GM06990 (cell line): ENCODE measurements at places on chromosomes 1 and 21.
A peak's percentile ranks its signal among the peaks of the same experiment; 100 is the strongest.

DNA sequence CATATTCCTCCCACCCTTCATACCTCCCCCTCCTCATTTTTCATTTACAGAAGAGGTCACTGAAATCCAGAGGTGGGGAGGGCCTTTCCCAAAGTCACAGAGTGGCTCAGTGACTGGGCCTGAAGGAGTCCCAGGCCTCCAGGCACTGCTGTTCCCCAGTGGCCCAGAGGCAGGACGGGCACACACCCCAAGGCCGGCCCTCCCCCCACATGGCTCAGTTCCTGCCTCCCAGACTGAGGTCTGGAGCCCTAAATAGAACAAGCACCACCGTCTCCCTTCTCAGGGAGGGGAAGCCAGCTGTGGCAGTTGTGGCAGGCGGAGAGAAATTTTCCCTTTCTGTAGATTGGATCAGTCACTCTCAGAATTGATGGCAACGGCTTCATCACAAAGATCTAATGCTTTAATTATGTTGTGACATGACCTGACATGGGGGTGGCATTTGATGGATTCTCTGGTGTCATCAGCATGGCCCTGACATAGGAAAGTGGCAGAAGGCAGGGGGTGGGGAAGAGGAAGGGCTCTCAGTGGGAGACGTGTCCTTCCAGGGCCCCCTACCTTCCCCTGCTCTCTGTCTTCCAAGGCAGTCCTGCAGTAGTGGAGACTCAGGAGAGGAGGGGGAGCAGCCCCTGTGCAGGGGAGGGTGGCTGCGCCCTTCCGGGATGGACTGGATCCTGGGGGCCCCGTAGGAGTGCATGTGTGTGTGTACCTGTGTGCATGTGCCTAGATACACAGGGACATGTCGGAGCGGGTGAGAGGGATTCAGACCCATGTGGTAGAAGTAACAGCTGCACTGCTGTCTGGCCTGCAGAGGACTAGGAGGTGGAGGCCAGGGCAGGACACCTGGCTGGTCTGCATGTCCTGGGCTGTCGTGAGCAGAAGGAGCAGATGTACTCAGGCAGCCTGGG is 41.2 kb upstream of the FOXO6 start:
- DNase-seq: no peak

GRCh38 chr1:228923973-228924686 is 188.9 kb downstream of the RHOU start:
- DNase-seq: no peak

- DNase-seq: no peak
These were observed 19.8 kb upstream of the TTLL10 start for GRCh38 chr1:1153874-1154273.

DNA sequence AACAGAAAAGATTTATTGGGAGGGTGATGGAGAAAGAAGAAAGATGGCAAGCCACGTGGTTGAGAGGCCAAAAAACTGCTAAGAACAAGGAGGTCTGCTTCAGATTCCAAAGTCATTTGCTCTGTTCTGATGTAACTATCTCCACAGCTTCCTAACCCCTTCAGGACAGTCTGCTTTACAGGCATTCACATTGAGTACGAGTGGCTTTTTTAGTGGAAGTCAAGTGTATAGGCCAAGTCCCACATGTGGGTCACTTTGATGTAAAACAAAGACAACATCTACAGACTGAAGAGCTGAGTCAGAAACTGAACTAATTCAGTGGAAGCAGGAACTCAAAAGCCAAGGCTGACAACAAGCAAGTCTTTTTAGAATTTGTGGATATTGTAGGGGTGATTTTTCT is 128.7 kb upstream of the F3 start:
- DNase-seq: no peak

DNA sequence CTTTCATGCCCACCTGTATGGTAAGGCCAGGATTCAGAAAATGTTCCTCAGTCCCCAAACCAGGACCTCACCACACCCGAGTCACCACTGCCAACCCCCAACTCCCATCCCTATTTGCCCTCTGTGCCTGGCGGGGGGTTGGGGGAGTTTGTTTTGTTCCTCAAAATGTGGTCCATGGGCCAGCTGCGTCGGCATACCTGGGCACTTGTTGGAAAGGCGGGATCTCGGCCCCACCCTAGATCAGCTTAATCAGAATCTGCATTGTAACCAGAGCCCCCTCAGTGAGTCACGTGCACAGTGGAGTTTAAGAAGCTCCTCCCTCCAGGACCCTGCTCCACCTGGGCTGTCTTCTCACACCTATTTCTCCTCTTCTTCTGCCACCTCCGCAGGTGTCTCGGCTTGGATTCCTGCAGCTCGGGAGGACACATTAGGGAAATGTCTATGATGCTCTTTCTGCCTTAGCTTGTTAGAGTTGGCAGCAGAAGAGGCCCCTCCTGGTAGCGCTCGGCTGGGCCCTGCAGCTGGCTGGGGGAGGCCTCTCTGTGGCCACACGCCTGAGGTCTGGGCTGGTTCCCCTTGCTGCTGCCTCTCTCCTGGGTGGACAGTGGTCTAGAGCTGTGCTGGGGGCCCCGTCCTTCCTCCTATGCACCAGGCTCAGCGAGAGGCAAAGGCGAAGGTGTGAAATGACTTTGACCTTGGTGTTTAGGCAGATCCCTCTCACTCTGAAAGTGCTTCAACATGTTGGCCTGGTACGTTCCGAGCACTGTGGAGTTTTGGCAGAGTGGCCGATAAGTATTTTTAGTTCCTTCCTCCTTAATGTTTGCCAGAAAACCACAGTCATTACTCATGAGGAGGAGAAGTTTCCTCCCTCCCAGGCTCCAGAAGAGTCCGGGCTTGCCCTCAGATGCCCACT is 41.8 kb upstream of the CAMTA1 start:
- peak; percentile 56 for DNase-seq

GRCh38 chr21:34642211-34643075 is 26.4 kb upstream of the CLIC6 start:
- peak; percentile 74 for DNase-seq

GRCh38 chr1:31442648-31442994 is 29.6 kb downstream of the SERINC2 start:
- no peak for DNase-seq

GRCh38 chr21:35063428-35064172 is 14.5 kb upstream of the RUNX1 start:
- DNase-seq: no peak

DNA sequence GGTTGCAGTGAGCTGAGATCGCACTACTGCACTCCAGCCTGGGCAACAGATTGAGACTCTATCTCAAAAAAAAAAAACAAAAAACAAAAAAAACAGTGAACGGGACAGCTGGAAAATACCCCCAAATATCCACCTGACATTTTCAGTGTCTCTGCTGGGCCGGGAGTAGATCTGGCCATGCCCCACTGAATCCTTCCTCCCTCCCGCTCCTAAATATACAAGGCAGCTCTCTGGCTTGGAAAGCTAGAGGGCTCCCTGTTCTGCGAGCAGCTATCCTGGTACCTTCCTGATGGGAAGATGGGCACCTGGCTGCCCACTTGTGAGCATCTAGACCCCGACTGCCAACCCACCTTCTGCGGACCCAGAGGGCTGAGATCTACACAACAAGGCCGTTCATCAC is 21.4 kb downstream of the SPSB1 start:
- no peak for DNase-seq

- no peak for DNase-seq
These were observed 3880.5 kb downstream of the SRGAP2C start for GRCh38 chr1:125065092-125065820.

GRCh38 chr1:66685265-66685664 is 67.0 kb upstream of the DYNLT5 start:
- DNase-seq: no peak

- no peak for DNase-seq
These were observed 289.4 kb downstream of the ADGRL2 start for GRCh38 chr1:82090104-82090503.

- no peak for DNase-seq
These were observed 27.2 kb downstream of the SLC35A3 start for GRCh38 chr1:99996951-99997350.

GRCh38 chr21:44263221-44263760 is 1.6 kb upstream of the DNMT3L start:
- DNase-seq: no peak

- DNase-seq: no peak
These were observed 6.8 kb upstream of the BCAS2 start for GRCh38 chr1:114588196-114588689.

DNA sequence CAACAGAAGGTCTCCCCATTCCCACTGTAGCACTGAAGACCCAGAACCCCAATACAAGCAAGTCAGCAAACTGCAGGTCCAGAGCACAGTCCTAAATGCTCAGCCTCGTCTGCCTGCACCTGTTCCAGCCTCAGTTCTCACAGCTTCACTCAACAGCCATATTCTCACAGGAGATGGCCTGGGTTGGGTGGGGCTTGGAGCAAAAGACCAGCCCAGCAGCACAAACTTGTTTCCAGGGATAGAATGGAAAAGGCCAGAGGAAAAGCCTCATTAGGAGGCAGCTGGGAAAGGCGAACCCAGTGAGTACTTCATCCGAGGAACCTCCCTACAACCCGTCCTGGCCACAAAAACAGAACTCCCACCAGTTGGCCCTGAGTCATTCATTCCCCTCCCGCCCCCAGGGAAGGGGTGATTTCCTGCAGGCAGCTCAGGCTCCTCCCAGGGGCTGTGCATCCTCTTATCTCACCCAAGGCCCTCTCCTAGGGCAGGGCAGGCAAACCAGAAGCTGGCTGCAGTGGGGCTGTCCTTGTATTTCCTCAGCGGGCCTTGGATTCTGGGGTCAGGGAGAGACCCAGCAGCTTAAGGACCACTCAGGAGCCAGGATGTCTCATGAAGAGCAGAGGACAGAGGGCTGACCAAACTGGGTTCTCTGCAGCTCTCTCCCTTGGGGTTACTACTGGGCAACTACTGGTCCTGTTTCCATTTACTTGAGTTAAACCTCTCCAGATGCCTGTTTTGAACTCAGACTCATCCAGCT is 7.4 kb upstream of the MPL start:
- no peak for DNase-seq

DNA sequence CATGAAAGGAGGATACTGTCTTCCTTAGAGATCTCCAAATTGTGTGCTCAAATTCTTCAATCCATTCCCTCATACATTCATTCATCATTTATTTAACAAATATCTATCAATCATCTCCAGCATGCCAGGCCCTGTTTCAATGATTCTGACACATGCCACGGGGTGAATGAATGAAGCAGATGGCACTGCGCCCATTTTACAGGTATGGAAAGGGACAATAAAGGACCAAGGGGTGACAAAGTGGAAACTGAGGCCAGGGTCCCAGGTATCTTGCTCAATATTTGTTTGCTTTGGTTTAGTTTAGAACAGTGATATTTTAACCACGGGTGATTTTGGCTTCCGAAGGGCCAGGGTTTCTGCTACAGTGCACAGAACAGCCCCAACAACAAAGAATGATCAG is 321.6 kb upstream of the RUNX1 start:
- no peak for DNase-seq

- DNase-seq: no peak
These were observed 109.2 kb downstream of the DDX20 start for GRCh38 chr1:111864862-111865261.

- DNase-seq: peak; percentile 22
These were observed 120.0 kb downstream of the PEX14 start for GRCh38 chr1:10594595-10595223.

GRCh38 chr1:1925437-1926345 is 6.6 kb upstream of the TMEM52 start:
- DNase-seq: no peak

DNA sequence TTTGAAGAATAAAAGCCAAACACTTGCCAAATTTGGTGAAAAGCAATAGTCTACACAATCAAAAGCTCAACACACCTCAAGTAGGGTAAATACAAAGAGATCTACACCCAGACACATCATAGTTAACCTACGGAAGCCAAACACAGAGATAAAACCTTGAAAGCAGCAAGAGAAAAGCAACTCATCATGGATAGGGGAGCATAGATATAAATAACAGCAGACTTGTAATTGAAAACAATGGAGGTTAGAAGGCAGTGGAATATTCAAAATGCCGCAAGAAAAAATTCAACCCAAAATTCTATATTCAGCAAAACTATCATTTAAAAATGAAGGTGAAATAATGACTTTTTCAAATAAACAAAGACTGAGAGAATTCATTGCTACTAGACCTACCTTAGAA is 105.1 kb downstream of the ITSN1 start:
- no peak for DNase-seq

DNA sequence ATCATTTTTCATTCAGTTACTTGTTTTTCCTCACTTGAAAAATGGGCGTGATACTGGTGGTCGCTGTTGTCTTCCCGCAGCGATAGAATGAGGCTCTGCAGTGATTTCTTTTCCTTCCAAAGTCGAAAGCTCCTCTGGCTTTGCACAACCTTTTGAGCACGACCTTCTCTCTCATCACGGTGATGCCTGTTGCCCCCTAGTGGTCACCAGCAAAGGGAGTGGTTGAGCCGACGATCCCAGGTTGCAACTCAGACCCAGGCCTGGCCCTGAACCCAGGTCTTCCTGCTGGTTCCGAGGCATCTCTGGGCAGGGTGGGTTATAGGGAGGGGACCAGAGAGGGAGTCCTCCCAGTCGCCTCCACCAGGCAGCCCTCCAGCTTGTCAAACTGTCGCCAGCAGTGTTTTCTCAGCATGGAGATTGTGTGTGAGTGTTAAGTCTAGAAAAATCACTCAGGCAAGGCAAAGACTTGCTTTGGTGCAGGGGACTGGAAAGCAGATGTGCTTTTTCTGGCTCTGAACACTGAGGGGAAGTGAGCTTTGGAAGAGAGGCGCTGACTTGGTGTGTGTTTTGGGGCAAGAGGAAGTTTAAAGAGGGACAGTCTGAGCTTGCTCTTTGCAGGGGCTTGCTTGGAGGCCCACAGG is 285.3 kb downstream of the CAMTA1 start:
- peak; percentile 11 for DNase-seq

DNA sequence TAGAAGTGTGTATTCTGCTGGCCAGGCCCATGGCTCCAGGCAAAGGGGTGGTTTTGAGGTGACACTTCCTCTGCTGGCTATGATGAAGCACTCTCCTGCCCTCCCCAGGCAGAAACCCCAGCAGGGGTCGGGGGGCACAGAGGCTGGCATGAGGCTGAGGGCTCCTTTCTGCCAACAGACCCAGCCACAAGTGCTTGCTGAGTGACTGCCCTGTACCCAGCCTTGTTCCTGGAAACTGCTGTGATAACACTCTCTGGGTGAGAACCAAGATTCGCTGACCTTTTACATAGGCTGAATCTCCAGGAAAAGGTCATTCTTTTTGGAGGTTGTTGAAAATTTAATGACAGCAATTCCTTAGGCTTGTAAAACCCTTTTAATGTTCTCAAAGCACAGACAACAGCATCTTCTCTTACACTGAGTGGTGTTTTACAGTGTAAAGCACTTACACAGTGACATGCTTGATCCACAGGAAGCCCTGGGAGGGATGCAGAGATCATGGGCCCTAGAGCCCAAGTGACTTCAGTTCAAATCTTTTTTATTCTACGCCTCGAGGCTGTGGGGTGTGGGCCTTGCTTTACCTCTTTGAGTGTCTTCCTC is 155.5 kb upstream of the FGGY start:
- DNase-seq: no peak

- no peak for DNase-seq
These were observed 135.2 kb upstream of the CYYR1 start for GRCh38 chr21:26708223-26708800.

DNA sequence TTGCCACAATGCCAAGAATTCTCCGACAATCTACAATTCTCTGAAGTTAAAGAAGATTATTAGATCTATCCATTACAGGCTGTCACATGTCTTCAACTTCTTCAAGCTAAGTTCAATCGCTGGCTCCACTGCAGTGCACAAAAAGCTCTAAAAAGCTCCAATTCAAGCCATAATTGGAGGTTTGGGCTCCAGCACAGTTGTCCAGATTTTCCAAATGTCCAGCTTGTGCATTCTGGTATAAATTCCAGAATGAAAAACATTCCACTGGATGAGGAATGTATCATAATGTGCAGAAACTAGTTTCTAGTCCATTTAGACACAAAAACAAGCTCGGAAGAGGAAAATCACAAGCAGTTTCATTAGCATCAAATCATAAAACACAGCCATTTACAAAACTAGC is 138.6 kb downstream of the NRIP1 start:
- DNase-seq: no peak
